SK-N-DZ (cell line): ENCODE measurements at places on chromosomes 6 and 20.

DNA sequence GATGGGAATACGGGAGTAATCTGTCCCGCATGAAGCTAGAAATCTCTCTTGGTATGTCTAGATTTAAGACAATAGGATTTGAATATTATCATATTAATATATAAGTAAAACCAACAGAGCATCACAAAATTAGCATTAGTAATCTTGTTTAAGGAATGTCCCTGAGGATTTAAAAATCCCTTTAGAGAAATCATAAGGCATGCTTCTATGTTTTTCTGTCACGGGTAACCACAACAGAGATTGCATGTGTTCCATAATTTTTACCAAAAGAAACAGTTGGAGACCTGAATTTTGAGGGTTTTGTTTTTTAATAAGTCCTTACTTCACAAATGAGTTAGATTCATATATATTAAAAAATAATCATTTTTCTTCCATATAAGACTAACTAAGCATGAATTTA, 146.8 kb downstream of the GJA1 start:
- no peak for DNase-seq

DNA sequence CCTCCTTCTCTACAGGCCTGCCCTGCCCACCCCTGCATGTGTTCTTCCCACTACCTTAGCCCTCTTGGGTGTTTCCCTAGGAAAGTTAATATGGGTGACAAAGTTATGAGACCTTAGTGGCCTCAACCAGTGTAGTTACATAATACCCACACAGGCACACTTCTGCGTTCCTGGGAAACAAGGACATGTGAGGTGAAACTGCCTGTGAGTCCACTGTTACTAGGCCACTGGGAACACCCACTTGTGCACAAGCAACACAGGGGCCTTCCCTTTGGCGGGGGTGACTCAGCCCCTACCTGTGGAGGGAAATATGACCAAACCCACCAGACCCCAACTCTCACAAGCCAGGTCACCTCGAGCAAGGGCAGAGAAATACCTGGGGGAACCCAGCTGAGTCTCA, 12.8 kb downstream of the PI16 start:
- DNase-seq: no peak

GRCh38 chr6:17469006-17469832, 75.8 kb downstream of the CAP2 start:
- no peak for DNase-seq

DNA sequence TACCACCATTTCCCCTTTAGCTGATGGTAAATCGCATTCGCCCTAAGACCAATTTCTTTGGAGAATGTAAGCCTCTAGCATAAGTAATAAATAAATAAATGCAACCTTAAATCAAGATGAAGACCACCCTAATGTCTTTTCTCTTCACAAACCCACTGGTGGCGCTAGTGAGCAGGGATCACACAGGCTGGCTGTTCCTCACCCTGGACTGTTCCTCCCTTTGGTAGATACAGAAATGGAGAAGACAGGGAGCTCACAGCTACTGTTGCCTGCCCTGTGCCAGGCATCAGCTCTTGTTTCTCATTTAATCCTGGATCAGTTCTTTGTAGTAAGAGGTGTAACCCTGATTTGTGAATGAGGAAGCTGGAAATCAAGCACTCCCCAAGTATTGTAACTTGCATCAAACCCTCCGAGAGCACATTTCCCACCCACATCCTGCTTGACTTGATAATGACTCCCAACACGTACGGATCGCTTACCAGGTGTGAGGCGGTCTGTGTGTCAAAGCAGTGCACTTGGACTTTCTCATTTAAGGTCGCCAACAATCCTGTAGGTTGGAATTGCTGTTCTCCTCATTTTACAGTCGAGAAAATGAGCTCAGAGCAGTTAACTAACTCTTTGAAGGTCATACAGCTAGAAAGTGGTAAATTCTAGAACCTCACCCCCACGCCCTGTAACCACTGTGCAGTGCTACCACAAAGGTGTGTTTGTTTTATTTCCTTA, 236.1 kb downstream of the TSHZ2 start:
- no peak for DNase-seq

- no peak for DNase-seq
Observed at GRCh38 chr6:90154755-90155470, 141.7 kb downstream of the BACH2 start.

GRCh38 chr6:20463396-20463795, 61.7 kb downstream of the E2F3 start:
- DNase-seq: no peak

DNA sequence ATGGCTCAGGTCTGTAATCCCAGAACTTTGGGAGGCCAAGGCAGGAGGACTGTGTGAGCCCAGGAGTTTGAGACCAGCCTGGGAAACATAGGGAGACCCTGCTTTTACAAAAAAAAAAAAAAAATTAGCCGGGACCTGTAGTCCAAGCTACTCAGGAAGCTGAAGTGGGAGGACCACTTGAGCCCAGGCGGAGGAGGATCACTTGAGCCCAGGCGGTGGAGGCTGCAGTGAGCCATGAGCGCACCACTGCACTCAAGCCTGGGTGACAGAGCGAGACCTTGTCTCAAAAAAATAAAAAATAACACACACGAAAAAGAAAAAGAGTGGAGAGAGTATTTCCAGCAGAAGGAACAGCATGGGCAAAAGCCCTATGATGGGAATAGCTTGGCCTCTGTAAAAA, 2.0 kb downstream of the TTLL9 start:
- no peak for DNase-seq

DNA sequence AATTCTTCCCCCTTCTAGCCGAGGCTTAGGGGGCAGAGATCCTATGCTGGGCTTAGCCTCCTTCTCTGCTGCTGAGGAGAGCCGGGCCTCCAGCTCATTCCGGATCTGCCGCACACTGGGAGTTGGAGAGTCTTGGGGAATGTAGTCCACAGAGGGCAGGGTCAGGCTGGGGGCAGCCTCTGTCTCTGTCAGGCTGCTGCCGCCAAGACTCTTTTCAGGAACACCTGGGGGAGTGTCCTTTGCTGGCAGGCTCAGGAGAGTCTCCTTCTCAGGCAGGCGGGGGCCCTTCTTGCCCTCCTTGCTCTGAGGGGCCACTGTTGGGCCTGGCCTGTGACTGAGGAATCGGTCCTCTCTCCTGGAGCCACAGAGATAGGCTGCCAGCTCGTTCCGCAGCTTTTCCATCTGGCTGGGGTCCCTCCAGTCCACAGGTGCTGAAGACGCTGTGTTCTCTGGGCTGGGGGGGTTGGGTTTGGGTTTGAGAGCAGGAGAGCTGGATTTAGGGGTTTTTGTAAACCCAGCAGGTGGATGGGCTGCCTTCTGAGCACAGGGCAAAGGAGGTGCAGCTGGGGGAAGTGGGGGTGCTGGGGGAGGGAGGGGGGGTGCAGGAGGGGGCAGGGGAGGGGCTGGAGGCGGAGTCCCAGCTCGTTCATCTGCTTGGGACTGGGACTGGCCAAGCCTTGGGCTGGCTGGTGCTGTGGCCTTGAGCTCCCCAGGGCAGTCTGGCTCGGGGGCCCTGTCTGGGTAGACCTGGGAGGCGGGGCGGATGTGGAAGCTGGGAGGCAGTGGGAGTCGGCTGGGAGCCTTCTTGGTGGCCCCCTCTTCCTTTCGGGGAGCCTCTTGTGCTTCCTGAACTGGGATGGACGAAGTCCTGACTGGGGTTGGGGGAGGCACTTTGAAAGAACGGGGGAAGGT, 36.1 kb downstream of the C6orf132 start:
- DNase-seq: no peak

GRCh38 chr6:98875375-98875774, 41.0 kb downstream of the POU3F2 start:
- no peak for DNase-seq

DNA sequence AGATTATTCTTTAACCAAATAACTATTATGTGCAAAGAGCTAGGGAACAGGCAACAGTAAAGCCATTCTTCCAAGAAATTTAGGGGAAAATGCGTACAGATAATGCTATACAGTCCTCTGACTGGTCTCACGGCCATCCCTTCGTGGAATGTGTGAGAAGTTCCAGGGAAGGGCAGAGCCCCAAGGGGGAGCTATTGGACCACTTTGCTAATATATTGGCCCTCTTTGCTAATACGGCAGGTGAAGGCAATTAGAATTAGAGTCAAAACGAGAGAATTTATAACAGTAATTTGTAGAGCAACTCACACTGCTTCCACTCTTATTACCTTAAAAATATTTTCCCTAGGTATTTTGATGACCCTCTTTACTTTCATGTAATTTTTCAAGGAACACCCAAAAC, 140.4 kb downstream of the IMPG1 start:
- DNase-seq: peak; percentile 48

DNA sequence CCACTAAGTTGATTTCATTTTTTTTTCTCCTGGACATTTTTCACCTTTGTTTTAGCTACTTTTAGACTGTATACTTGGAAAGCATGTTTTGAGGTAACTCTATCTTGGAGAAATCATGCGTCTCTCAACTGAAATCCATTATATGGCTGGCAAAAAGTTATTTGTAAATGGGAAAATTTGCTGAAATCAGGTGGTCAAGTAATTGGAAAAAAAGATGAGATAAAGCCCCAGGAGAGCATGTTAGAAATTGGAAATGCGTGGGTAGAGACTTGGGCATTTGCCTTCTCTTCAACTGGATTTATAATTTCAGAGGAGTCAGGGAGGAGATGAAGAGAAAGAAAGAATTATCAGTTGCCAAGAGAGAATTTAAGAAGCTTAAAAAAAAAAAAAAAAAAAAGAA, 217.1 kb upstream of the MAP3K7 start:
- no peak for DNase-seq

DNA sequence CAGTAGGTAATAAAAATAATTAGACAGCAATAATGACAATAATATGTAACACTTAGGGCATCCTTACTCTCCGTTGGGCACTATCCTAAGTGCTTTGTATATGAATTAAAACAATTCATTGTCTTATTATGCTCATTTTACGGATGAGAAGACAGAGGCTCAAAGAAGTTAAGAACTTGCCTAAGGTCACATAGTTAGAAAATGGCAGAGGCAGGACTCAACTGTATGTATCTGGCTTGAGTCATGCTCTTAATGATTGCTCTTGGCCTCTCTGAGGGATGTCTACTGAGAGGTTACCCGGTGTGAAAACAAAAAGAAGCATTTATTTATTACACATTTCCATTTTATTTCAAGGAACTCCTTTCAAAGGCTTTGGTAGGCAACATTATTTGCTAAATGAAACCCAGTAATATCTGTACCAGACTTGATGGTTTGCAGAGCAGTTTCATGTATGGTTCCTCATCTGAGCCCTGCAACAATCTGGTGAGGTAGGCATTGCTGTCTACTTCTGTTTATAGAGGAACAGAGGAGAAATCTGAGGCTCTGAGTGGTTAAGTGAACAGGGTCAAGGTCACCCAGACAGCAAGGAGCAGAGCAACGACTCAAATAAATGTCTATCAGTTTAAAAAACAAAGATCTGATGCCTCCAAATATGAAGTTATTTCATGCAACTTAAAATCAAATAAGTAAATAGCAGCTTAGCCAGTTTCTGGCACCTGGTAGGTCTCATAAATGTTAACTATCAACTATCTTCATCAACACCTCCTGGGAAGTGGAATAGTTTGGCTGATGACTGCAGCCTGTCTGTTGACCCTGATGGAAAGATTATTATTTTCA, 4.2 kb upstream of the PARD6B start:
- DNase-seq: no peak

DNA sequence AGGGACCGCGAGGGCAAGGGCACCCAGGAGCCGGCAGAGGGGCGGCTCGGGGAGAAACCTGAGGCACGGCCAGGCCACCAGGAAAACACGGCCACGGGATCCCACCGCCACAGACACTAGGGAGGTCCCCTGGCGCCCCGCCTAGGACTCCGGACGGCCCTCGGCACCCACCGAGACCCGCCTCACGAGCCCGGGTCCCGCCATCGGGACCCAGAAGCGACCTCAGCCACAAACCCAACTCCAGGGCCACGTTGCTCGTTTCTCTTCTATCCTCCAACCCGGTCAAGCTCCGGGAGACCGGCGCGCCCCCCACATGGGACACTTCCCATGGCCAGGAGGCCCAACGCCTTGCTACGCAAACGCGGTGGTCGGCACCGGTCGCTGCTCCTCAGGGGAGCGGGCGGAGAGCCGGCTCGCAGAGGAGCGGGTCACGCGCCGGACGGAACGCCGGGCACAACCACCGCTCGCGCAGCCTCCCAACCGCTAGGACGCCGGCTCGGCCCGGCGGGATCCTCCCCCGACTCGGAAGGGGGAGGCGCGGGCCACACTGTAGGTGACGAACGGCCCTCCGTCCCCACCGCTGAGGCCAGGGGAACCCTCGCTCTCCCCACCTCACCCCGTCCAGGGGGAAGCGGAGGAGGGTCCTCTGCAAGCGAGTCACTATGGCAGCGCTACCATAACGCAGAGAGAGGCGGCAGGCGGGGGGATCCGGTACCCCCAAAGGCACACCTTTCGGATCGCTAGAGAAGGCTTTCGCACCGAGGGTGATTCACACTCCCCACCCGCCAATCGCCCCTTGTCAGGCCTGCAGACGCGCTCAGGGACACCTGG, 1514.1 kb upstream of the DEFB115 start:
- DNase-seq: no peak

DNA sequence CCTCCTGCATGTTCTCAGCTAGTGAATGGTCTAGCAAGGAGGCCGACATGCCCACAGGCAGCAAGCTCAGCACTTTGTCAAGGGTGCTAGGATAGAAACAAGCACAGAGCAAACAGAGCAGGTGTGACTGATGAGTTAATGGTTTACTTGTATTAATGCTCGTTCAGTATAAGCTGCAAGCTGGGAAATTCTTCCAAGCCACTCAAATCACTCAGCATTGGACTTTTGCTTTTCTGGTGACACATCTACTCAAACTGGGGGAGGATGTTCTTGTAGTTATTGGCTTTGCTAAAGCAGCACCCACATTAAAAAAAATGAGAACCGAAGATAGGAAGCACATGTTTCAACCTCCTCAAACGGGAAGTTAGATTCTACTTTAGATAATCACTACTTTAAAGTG, 43.1 kb upstream of the NEDD9 start:
- DNase-seq: no peak

GRCh38 chr6:62615366-62616015, 329.5 kb upstream of the KHDRBS2 start:
- DNase-seq: no peak

- DNase-seq: no peak
Observed at GRCh38 chr6:162960679-162961457, 233.1 kb downstream of the PACRG start.

GRCh38 chr6:26187981-26188635, 100.9 kb downstream of the HFE start:
- peak; percentile 72 for DNase-seq

DNA sequence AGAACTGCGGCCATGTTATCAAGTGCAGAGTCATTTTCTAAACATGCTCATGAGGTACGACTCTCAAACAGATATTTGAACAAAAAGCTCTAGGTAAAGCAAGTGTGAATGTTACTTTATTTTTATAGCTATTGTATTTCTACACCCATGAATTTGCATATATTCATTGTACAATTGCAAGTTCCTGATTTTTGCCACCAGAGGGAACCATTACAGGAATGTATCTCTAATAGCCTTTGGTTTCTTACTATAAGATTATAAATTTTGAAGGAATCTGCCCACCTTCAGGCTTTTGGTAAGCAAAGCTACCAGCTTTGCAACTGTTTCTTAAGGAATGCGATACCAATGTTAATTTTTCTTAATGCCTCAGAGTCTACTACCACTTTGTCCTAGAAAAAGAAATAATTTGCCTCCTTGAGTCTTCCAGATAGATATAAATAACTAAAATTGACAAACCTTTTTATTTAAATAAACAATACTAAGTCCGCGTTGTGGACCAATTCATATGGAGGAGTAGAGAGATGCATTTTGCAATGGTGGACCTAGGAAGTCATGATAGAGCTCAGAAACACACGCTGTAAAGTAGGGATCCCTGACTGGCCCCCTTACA, 125.4 kb upstream of the SAMD5 start:
- no peak for DNase-seq

GRCh38 chr6:31357886-31358285, 907 bp upstream of the HLA-B start:
- DNase-seq: no peak
